ENCODE measurements at places on chromosomes 13 and 19. TPM values are rescaled to one million over a fixed set of nuclear protein-coding genes. Genes with fewer than 3 reads are reported as not detected.

- no peak for DNase-seq
Measured at GRCh38 chr13:113769106-113769505, 10.1 kb downstream of the TMEM255B start.

DNA sequence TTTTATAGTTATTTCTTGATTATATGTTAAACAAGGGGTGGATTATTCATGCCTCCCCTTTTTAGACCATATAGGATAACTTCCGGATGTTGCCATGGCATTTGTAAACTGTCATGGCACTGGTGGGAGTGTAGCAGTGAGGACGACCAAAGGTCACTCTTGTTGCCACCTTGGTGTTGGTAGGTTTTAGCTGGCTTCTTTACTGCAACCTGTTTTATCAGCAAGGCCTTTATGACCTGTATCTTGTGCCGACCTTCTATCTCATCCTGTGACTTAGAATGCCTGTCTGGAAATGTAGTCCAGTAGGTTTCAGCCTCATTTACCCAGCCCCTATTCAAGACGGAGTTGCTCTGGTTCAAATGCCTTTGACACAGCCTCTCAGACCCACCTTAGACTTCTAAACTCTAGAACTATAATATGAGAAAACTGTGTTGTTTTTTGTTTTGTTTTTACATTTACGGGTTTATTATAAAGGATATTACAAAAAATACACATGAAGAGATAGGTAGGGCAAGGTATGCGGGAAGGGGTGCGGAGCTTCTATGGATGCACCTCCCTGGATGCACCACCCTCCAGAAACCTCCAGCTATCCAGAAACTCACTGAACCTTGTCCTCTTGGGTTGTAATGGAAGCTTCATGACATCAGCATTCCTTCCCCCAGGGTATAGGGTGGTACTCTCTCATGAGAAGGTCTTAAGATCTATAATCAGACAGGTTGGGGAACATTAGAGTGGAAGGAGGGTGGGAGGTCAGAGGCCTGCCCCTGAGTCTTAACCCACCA is 15.8 kb upstream of the SPRYD7 start:
- no peak for DNase-seq

DNA sequence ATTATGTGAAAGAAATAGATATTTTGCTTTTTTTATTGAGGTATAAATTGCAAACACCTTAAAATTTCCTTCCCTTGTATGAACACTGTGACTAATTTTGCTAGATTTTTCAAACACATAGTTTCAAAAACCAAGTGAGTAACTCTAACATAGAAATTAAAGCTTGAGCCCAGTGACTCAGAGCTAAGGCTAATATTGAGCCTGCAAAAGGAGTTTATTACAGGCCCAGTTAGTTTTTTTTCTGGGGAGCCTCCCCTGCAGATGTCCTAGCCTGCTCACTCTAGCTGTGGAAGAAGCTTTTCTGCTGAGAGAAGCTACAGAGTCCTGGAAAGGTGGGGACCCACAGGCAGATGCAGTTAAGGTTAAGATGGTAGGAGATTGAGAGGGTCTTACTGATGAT is 3.4 kb downstream of the ZNF430 start:
- DNase-seq: no peak

PCDH20 gene
- 4.7 TPM for total RNA-seq

- DNase-seq: no peak
Measured at GRCh38 chr19:49507803-49508494, 4.5 kb upstream of the FCGRT start.

DNA sequence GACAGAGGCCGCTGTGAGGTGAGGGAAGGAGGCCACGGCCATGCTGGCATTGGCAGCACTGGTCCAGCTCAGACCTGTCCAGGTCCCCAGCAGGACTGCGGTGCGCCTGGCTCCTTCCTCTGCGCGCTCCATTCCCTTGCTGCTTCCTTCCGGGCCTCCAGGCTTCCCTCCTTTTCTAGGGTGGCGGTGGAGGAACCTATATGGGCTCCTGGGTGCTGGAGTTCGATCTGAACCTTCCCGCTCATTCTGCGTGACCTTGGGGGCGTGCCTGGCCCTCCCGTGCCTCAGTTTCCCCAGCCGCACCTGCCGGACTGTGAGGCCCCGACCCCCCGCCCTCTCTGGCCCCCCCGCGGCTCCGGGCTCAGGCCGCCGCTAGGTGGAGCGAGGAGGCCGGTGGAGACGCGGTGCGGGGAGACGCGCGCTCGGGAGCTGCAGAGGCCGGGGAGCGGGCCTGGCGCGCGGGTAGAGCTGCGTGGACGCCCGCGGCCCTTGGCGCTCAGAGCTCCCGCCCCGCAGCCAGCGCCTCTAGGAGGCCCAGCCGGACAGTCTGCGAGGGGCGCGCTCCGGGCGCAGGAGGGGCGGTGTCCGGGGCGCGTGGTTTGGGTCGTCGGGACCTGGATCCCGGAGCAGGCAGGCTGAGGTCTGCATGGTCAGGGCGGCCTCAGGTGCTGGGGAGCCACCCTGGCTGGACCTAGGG is 29.9 kb downstream of the EFNA2 start:
- DNase-seq: peak; percentile 77

- no peak for DNase-seq
Measured at GRCh38 chr13:110312339-110313031, 5.4 kb downstream of the COL4A2 start.

DNA sequence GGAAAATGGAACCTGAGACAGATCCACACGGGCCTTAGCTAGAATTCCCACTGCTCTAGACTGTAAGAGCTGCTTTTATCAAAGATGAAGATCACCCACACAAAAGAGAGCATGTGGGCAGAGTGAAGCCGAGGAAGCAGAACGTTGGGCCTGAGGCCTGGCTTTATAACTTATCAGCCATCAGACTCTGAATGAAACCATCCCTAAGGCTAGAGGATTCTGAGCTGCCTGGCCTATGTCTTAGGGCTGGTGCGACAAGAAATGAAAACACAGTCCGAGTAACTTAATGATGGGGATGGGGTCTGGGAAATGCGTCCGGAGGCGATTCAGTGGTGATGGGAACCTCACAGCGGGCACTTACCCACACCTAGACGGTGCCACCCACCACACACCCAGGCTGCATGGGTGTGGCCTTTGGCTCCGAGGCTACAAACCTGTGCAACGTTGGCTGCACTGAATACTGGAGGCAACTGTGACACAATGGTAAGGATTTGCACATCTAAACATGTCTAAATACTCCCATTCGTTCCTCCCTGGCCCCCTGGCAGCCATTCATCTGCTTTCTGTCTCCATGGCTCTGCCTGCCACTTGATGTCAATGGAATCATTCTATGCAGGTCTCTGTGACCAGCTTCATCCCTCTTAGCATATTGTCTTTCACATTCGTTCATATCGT is 62.0 kb downstream of the SLC15A1 start:
- no peak for DNase-seq

- no peak for DNase-seq
Measured at GRCh38 chr19:4730740-4731171, 7.1 kb upstream of the DPP9 start.
